ENCODE measurements at places on chromosomes 7 and 10.

DNA sequence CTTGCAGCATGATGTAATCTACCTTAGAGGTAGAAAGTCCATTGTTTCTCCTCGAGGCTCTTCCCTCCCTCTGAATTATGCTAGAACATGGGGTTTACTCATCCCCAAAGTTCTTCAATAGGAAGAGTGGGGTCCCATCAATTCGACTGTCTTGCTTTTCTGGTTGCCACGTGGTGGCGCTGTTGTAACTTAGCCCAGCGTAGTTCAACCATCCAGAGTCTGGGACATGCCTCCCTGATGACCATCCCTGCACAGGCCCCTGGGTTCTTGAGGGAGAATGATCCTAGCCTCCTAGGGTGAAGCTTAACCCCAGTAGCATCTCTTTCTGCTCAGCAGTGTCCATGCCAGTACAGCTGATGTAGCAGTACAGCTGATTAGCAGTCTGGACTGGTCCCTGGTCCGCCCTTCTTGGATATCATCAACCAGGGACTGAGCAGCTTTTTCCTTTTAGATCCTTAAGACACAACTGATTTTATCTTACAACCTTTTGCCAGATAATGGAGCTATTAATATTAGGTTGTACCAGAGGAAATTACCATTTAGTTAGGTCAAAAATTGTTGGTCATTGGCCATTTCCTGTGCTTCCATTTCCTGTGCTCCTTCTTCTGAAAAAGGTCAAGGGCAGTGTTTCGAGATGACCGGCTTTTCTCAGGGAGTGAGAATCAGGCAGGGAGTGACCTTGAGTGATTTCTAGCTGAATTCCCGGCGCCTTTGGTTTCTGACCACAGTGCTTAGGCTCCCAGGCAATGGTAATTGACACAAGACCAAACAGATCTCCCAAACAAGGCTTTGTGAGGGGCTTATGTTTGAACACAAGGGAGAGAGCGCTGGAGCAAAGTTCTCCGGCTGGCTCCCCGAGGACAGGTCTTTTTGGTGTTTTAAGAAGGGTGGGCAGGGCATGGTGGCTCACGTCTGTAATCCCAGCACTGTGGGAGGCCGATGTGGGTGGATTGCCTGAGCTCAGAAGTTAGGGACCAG lies 65.4 kb downstream of the TACC2 start:
- DNase-seq = no peak

DNA sequence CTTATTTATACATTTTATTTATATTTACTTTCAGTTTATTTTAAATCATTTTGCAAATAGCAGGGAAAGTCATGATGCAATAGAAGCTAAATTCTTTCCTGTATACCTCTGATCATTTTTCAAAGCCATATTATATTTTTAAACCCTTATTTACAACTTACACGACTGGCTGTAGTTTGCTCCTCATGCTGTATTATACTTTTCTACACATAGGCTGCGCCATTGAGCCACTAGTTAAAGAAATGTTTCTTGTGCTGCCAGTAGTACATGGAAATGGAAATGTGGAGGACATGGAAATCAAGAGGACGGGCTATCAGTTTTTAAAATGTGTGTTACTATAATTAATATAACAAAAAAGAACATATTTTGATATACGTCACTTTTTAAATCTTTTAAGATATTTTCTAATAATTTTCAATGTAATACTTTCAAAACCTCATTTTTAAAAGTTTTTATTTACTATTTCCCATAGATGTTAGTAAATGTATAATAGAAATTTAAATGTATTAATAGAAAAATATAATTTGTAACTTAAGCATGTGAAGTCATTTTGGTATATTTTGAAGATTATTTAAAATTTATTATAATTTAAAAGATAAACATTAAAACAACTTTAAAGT lies 118.5 kb downstream of the VTI1A start:
- no peak for DNase-seq

DNA sequence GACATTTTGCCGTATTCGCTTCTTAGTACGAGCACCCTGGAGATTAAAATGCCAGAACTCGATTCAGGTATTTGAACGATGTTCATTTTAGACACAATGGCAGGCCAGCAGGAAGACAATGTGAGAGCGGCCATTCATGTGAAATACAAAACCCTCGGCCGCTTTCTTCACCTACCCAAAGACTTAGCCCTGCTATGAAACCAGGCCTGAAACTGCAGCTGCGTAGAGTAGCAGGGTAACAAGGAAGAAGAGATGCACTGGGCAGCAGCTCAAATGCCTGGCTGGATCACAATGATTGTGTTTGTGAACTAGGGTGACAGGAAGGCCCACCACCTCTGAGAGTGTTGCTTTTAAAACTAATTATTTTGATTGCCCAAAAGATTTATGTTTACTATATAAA lies 234.8 kb downstream of the TRIL start:
- DNase-seq = no peak

- no peak for DNase-seq
Measured at GRCh38 chr10:86744067-86744725, 12.2 kb upstream of the BMPR1A start.

GRCh38 chr10:116099023-116099420 lies 174.0 kb downstream of the GFRA1 start:
- DNase-seq = no peak

GRCh38 chr7:154910125-154910524 lies 92.8 kb downstream of the PAXIP1 start:
- no peak for DNase-seq

- DNase-seq = no peak
Measured at GRCh38 chr7:85186083-85186520, 754 bp downstream of the SEMA3D start.

DNA sequence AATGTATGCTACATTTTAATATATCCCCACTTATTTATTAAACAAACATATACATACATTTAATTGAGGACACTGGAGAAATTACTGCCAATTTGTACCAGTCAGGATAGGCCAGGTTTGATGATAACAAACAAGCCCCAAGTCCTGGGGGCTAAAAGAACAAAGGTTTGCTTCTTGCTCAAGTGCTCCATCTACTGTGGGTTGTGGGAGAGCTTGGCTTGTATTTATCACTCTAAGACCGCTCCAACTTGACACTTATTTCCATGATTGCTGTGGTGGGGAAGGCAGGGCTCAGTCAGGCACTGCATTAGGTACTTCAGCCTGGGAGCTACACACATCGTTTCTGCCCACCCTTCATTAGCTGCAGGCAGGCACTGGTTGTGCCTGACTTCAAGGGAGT lies 136.6 kb upstream of the ZNF32 start:
- DNase-seq = no peak

GRCh38 chr7:150946421-150947240 lies 31.5 kb downstream of the KCNH2 start:
- DNase-seq = no peak

DNA sequence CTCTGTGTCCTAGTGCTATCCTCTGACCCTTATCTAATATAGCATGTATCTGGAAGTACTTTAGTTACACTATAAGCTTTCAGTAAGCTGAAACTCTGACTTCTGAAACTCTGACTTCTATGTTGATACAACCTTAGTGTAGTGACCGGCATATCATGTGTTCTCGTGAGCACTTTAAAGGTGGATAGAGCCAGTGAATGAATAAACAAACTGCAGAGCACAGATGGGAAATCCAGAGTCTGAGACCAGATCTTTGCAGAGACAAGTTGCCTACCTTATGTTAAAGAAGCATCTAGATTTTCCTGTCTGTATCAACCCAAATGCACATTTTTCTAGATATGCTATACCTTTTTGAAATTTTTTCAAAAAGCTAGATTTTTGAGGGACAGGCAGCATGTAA lies 3.5 kb downstream of the ACTA2 start:
- no peak for DNase-seq

GRCh38 chr7:140981951-140982350 lies 32.8 kb downstream of the MRPS33 start:
- no peak for DNase-seq

DNA sequence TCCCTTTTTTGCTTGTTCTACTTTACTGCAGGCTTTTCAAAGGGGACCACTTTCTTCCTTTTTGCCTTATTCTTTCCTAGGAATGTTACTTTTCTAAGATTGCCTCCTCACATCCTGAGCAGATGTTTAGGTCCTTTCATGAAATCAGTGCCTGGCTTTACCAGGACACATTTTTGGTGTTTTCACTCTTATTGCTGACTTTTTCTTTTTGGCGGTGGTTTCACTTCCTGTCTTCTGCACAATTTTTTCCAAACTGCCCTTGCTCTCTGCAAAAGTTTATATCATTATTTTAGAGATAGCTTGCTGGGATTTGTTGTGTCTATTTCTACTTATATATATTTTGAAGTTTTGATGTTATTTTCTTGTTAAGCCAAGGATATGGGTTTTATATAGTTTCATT lies 332.2 kb upstream of the MTPN start:
- DNase-seq = no peak

DNA sequence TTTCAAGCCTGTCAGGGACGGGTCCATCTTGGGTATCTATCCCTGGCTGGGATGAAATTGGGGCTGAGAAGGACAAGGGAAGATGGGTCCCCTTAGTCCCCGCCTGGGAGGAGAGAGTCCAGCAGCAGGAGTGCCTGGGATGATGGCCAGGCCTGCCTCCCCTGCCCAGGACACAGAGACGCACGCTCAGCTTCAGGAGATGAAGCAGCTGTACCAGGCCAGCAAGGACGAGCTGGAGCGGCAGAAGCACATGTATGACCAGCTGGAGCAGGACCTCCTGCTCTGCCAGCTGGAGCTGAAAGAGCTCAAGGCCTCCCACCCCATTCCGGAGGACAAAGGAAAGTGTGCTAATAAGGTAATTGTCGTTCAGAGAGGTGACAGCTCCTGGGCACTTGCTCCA lies 15.4 kb downstream of the CCDC136 start:
- no peak for DNase-seq

- DNase-seq = no peak
Measured at GRCh38 chr10:48779546-48780152, 95.0 kb downstream of the WDFY4 start.

DNA sequence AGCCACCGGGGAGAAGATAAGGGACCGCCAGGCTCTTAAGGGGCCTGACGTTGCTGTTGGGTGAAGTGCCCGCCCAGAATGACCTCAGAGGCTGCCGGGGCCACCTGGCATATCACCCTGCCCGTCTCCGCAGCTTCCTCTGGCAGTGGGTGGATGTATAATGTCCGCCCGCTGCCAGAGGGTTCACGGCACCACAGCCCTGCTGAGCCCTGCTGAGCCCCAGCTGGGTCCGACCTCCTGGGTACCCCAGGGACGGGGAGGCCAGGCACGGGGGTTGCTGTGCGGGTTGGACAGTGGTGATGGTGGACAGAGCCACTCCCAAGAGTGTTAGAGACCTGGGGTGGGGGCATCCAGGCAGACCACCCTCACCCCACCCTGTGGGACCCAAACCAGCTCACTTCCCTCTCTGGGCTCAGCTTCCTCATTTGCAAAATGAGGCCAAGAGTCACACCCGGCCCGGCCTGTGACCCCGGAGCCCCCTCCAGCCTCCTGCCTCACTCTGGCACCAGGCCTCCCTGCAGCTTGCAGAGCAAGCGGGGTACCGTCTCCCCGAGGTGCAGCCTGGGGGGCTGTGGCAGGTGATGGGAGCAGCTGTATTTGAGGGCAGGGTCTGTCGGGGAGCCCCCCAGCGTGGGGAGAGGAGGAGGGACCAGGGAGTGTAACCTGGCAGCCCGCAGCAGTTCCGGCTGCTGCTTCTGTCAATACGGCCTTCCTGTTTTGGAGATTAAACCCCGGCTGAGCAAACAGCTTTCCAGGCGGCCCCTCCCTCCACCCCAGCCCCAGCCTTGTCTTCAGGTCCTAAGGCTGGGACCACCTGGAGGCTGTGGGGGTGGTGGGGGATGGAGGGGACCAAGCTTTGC lies 8.4 kb upstream of the LFNG start:
- DNase-seq = peak; percentile 25

DNA sequence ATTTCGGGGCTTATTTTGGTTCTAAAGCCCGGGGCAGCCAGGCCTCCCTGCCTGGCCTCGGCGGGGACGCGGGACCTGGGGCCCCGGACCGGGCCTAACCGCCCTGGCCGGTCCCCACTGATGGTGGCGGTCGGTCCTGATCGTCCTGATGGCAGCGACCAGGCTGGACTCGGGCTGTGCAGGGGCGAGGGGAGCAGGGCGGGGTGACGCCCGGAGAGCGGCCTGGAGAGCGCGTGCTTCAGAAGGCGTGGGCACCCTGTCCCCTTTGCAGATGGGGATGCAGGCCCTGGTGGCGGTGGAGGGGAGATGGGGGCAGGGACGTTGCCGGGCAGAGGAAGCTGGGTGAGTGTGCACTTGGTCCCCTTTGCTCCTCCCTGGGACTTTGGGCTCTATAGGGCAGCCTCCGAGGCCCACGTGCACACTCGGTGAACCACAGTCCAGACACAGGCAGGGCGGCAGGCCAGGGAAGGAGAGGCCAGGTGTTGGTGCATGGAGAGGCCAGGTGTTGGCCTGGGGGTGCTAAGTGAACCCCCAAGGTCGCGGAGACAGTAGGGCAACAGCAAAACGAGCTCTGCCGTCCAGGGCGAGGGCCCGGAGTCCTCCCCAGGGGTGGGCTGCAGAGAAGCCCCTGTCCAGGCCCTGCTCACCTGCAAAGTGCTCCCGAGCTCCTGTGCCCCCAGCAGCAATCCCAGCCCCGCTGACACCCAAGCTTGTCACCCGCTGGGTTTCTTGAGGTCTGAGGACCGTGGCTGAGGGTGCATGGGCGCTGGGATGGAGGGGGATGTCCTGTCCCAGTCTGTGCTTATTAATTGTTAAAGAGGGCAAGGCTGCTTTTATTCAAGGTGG lies 42.4 kb upstream of the FAM20C start:
- DNase-seq = peak; percentile 9

DNA sequence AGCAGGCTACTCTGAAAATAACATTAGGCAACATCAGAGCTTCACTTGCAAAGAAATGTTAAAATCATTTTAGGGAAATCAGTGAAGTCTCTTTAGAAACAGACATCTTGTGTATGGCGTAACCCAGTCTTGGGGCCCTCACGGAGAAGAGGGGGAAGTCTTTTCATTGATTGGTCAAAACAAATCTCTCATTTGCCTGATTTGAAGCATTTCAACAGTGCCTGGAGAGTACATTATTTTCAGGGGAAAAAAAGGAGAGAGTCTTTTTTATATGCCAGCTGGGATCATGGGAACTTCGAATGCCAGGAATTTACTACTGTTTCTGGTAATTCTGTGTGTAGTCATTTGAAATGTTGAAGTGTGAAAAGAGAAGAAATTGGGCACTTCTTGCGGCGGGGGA lies 471.4 kb downstream of the PLXDC2 start:
- DNase-seq = no peak

DNA sequence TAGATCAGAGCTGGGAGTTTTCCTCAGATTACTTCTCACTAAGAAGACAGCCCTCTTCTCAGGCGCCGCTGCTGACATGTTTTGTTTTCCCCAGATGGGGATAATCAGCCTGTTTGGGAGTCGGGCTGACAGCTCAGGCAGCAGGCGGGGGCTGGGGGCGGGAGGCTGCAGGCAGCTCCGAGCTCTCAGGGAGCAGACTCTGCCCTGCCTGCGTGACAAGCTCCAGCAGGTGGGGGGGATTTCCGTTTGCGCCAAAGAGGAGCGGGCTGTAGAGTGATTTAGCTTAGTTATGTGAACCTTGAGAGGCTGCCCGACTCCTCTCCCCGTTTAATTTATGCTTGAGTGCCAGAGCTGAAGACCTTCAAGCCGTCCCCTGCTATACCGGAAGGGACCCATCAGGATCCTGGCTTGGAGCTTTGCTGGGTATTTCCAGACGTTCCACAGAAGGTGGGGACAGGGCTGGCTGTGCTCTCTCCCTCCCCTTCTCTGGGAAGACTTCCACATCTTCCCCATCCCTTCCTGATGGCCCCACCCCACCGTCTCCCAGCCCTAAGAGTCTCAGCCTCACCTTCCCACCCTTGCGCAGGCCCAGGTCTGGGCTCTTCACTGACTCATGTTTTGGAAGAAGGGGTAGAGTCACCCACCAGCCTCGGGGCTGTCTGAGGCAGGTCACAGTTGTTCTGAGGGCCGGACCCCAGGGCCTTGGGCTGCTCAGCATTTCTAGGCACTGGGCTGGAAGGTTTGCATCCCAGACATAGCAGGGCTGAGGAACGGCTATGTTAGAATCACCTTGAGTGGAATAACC lies 24.7 kb upstream of the ADCYAP1R1 start:
- no peak for DNase-seq
